Erythroblast (primary cell): ENCODE measurements at places on chromosomes 2 and 18.

DNA sequence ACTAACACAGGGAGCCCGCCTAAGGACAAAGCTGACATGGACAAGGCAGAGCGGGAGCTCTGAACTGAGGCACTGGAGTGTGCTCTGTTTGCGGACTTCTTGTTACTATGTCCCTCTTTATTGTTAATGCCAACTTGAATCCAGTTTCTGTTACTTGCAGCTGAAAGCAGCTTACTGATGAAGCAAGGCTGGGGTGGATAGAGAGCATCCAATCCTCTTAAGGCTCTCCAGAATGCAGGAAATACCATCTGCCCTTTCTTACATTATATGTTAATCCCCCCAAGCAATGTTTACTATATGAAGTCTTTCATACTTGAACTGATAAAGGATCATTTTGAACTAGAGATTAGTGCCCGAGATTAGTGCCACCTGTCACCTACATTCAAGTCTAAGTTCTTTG, 9.4 kb downstream of the FAM210A start:
- no peak for DNase-seq

DNA sequence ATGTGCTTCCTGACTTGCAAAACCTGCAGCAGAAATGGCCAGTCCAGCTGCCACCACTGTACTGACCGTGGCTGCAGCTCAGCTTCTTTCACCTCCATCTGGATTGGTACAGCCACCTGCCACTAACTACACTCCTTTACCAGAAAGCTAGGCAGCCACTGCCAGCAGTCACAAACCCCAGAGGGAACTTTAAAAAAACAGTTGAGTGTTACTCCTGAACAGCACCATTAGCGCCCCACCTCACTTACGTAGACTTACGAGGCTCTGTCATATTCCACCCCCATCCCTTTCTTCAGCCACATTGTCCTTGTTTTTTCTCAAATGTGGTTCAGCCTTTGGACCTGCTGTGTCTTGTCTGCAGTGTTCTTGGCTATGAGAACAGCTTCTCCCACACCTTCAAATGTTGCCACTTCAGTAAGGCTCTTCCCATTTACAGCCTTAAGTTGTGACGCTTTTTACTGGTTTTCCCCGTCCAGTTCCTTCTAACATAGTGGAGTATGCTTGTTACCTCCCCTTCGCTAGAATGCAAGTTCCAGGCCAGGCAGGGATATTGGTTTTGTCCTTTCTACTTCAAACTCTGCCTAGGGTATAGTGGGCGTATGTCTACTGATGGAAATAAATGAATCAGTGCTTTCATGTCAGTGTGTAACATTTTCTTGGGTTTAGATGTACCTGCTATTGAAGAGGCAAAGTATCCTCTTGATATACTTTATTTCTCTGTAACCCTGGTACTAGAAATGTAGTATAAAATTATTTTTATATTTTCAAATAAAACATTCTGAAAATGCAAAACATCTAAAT, 17.0 kb downstream of the HNRNPA3 start:
- DNase-seq = no peak

DNA sequence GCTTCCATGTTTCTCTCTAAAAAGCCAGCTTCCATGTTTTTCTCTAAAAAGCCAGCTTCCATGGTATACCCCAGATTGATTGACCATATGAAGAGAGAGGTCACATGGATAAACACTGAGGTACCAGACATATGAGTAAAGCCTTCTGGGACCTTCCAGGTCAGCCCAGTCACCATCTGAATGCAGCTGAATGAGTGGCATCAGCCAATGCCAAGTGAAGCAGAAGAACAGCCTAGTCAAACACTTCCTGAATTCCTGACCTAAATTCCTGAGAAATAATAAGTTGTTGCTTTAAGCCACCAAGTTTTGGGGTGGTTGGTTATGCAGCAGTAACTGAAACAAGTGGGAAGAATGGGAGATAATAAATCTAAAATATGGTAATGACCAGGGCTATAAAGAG, 5.7 kb upstream of the ALS2 start:
- no peak for DNase-seq

DNA sequence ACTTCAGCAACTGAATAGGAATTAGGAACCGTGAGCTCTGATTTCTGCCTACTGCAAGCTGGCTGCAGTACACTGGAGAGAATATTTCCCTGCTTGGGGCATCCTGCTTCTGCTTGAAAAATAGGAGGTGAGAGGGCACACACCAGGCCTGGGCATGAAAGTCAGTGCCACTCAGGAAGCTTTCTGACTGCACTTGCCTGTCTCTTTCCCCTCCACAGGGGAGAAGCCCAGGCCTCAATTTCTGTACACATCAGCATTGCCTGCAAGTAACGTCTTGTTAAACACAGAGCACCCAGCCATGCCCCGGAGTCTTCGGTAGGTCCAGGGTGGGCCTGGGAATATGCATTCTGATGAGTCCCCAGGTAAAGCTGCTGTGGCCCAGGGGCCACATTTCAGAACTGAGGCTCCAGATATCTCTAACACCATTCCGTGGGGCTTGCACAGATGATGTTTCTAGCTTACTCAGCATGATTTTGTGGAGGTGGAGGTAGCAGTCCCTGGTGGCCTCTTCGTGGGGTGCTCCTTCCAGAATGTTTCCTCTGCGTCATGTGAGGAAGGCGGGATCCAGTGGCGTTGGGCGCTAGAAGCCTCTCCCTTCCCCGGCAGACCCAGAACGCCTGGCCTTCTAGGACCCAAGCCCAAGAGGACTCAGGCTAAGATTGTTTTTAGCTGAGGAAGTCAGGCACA, 114.1 kb downstream of the ZBTB7C start:
- DNase-seq = no peak

DNA sequence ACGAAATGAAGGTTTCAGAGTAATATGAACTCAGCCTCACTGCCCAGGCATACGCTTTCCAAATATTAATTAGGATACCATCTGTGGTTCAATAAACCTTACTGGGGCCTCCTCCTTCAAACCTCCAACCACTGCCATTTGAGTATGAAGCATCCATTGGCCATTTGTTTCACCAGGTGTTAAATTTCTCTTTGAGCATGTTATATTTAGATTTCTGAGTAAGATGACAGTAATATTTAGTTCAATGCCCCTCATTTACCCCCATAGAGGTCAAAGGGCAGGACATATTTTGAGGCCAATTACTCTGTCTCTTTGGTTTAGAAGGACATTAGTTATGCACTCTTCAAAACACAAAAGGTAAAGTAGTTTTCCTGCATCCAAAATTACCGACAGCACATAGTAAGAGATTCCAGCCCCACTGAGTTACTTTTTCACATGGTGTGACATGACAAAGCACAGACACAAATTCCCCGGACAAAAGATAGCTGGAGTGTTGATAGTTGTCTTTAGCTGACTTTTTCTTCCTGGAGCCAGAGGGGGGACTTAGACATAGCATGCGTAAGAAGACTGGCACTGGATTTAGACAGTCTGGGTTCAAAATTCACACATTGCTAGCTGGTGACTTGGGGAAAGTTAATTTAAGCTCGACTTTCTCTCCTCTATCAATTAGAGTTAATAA, 33.1 kb upstream of the LNPK start:
- no peak for DNase-seq

GRCh38 chr18:76619261-76619620, 124.2 kb upstream of the ZNF516 start:
- DNase-seq = no peak

DNA sequence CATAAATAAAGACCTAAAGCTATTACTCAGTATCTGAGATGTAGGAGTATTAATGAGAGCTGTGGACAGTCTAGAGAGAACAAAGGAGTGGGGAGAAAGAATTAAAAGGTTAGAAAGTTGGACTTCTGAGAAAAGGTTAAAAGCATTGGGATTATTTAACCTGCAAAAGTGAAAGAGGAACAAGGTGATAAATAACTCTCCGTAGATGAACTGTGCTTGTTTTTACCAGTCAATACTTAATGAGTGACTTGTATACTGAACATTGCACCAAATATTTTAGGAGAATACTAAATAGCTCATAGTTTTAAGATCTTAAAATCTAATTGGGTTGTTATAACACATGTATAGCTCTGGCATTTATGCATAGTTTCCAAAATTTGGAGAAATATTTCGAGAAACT, 137.5 kb downstream of the GPD2 start:
- DNase-seq = no peak

- no peak for DNase-seq
These were observed 823.2 kb upstream of the ID2 start for GRCh38 chr2:7858624-7859023.

- no peak for DNase-seq
These were observed 3.1 kb upstream of the TXNL4A start for GRCh38 chr18:79991494-79991893.

- DNase-seq = no peak
These were observed 70.3 kb downstream of the CERKL start for GRCh38 chr2:181586569-181587081.

DNA sequence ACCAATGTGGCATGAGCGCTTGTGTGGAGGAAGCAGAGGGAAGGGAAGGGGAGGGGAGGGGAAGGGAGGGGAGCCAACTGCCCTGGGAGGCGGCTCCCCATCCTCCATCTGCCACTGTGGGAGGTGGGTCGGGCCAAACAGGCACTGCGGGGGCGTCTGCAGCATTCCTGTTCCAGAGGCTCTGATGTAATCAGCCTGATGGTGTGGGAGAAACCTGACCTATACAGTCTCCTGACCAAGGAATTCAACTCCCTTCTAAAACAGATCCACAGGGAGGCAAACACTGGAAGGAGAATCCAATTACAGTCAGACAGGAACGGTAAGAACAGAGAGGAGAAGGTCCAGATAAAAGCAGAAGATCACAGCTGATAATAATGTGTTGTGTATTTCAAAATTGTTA, 88.8 kb downstream of the CD8B2 start:
- no peak for DNase-seq

- DNase-seq = no peak
These were observed 457.0 kb upstream of the MYT1L start for GRCh38 chr2:2788076-2788475.

GRCh38 chr18:24397694-24398368, at the start of gene OSBPL1A:
OSBPL1A (minus strand) TSS chr18:24397824; CDS start chr18:24377533, 20,291 bp downstream.
- DNase-seq = peak; percentile 96

DNA sequence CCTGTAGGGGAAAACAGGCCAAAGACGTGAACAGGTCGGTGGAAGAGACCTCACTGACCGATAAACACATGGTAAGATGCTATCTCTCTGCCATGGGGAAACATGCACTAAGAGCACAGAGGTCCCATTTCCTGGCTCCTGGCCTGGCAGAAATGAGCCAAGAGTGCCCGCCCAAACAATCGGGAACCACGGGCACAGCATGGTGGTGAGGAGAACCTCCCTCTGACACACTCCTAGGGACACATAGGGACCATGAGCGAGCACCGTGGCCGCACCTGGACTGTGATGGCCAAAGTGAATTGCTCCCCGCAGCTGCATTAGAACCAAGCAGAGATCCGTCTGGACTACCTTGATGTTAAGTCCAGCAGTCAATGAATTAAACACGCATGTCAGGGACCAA, 11.1 kb downstream of the HS6ST1 start:
- DNase-seq = no peak

DNA sequence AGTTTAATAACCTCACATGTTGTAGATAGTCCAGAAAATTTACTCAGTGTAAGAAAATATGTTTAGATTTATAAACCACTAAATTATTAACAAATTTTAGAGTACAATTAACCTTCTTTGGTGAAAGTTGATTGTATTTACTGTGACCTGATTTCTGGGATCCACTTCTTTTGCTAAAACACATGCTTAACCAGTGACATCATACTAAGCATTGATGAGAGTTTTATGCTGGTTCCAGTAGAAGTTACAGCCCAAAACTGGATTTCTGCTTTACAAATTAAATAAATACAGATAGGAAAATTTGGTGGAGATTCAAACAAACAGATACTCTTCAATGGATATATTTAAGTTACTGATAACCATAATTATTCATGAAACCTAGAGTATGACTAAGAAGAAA, 40.9 kb downstream of the RBBP8 start:
- DNase-seq = no peak

GRCh38 chr2:36792951-36793350, 96.4 kb downstream of the VIT start:
- no peak for DNase-seq

GRCh38 chr2:85503851-85504777, 34.9 kb upstream of the MAT2A start:
- peak; percentile 60 for DNase-seq

GRCh38 chr2:69082430-69082997, 69.5 kb downstream of the ANTXR1 start:
- no peak for DNase-seq

DNA sequence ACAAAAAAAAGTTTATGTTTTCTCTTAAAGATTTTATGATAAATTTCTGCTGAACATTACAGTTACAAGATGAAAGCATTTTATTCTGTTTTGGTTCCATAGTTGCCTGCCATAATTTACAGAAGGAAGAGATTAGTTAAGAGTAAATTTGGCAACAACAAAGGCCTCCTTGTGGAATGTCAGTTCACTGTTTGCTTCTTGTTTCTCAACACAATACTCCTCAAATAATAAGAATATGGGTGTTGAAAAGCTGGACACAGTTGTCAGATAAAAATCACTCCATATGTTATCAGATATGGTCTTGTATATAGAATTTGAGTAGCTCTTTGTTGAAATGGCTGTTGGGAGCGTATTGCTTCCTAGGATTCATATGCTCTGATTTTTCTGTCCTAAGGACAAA, 359.5 kb downstream of the CPS1 start:
- DNase-seq = no peak

DNA sequence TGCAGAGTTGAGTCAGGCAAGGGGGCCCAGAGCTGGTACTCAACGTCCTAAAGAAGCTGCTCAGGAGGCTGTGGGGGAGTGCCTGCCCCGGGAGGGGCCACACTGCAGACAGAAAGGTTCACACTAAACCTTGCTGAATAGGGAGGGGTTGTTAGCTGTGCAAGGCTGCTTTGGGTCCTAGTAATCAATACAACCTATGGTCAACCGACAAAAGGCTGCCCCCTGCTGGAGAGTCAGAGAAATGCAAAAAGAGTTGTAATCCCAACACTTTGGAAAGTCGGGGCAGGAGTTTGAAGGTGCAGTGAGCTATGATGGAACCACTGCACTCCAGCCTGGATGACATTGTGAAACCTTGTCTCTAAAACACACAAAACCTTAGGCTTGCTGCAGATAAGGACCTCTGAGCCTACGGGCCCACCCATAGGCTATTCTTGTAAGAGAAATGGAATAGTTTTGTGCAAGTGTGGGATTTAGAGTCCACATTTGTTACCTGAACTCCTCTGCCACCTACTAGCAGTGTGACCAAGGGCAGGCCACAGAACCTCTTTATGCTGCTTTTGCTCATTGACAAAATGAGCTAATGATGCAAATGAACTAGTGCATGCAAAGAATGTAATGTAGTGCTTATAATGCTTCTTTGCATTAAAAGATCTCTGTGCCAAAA, 81.5 kb downstream of the PRPF40A start:
- DNase-seq = peak; percentile 86

- DNase-seq = no peak
These were observed 31.8 kb upstream of the OTOS start for GRCh38 chr2:240172071-240172895.
